AG04449 (cell line): ENCODE measurements at places on chromosomes 12 and 14.
A peak's percentile ranks its signal among the peaks of the same experiment; 100 is the strongest.

DNA sequence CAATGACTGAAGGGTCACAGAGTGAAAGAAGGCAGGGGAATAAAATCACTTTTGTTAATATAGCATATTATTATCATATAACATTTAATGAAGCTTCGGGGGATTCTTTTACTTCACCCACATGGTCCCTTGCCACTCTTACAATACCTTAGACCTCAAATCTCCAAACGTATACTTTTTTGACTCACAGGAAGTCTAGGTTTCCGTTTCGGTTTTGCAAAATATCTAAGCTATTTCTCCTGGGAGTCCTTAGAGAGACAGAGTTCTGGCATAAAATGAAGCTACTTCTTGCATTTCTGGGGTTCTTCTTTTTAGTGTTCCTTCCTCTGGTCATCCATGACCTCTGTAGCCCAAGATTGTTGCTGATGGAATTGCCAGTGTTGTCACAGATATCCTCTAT, 590.5 kb upstream of the ATP2B1 start:
- DNase-seq, result no peak

- no peak for DNase-seq
Measured at GRCh38 chr12:68775121-68775630, 29.2 kb downstream of the SLC35E3 start.

DNA sequence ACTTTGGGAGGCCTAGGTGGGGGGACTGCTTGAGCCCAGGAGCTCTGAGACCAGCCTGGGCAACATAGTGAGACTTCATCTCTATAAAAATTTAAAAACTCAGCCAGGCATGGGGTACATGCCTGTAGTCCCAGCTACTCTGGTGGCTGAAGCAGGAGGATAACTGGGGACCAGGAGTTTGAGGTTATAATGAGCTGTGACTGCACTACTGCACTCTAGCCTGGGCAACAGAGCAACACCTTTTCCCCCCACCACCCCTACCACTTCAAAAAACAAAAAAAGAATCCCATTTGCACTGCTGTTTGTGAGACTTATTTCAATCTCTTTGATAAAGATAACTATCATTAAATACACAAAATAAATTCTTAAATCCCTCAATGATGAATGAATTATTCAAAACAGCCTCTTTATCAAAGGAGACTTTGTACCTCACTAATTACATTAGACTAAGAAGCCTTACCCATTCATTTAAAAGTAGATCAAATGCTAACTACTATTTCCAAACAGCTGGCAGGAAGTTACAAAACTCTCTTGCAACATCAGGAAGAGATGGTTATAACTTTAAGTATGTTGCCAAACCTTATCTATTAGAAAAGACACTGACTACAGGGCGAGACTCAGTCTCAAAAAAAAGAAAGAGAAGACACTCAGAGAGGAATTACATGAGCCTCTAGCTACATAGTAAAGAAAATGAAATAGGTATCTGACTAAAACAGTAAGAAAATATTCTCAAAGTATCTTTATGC, 14.7 kb downstream of the BLTP3B start:
- peak; percentile 28 for DNase-seq

GRCh38 chr12:125124320-125124966, 59.2 kb downstream of the AACS start:
- no peak for DNase-seq

- DNase-seq, result peak; percentile 65
Measured at GRCh38 chr14:65502676-65503124, 90.2 kb downstream of the FUT8 start.

- no peak for DNase-seq
Measured at GRCh38 chr12:6113691-6114475, 10.6 kb downstream of the VWF start.

DNA sequence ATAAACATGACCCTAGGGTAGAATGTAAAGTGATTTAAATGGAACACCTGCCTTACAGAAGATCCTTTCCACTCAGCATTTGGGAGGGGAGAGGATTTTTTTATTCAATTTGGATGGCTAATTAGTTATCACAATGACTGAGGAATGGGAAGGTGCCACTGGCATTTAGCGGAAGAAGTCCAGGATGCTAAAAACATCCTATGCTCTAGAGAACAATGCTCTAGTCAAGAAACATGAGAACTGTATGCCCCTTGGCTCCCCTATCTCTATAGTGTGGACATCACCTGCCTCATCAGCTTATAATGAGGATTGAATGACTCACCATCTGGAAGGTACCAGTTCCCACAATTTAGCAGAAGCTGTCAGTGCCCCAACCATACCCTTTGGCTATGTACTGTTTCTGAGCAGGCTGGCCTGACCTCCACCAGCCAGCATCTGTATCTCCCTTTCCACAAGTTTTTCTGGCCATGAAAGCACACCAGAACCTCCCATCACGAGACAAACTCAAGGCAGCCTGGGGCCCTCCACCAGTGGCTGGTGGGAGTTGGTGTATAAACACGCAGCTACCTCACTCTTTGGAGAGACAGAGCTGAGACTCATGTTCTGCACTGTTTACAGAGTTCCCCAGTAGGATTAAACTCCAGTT, 109.7 kb upstream of the VASH1 start:
- DNase-seq, result no peak
